ENCODE measurements at places on chromosomes 5 and 9.

DNA sequence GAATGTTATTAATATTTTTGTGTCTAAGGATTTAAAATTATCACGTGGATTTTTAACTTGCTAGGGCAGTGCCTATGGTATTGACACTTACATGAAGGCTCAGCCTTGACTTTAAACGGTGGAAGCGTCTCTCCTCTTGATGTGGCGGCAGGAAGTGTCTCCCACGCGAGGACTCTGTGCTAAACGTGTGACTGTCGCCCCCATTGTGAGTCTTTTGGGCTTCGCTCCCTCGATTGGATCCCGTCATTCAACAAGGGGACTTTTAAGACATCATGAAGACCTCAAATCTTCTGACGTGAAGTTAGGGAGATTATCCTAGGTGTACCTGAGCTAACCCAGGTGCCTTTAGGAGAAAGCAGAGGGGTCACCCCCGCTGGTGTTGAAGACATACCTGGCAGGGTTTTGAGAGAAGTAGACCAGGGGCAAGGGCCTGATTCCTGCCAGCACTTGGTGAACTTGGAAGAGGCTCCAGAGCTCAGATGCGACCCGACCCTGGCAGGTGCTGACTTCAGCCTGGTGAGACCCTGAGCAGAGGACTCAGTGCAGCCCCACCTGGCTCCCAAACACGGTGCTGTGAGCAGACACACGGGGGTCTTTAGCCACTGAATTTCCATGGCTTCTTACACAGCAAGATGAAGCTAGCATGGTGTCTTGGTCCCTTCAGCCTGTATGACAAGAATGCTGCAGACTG lies 55.7 kb upstream of the IRX4 start:
- DNase-seq = no peak

DNA sequence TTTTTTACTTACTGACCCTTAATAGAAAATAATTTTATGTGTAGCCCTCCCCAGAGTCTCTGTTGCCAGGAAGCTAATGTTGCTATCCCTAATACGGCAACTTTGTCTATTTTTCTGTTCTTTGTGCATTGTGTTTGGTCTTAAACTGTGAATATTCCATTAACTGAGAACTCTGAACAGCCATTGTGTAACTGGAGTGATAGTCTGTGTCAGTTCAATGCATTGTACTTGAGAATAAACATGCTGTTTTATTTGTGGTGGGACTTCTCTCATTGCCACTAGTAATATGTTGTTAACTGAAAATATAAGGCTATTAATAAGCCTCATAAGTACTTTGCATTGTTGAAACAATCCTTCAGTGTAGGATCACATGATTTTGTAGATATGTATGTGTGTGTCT lies 278.3 kb upstream of the DMRT1 start:
- no peak for DNase-seq

- no peak for DNase-seq
Measured at GRCh38 chr9:133762488-133763271, 24.5 kb upstream of the SARDH start.

- no peak for DNase-seq
Measured at GRCh38 chr5:91381239-91381773, 1.8 kb downstream of the ARRDC3 start.

DNA sequence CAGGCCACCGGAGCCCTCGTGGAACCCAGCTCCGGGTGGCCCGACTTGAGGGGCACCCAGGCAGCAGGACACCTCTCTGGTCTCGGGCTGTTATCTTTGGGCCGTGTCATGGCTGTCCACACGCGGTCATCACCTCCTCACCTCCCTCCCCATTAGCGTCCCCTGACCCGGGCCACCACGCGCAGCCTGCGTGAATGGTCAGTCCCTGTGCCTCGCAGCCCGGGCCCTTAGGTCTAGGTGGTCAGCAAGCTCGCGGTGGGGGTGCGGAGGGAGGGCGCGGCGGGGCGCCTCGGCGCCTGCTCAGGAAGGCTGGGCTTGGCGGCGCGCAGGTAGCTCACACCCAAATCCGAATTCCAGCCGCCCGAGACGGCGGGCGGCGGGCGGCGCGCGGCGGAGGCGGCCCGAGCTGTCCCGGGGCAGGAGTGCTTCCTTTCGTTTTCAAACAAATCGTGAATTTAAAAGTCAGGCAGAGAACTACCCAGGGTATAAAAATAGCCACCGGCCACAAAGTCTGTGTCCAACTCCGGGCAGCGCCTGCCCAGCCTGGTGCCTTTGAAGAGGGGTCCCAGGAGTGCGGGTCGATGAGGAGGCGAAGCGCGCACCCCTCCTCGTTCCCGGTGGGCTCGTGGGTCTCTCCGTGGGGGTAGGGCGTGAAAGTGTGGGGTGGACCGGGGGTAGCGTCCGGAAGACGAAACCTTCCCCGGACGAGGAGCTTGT lies 1.0 kb upstream of the RXRA start:
- peak; percentile 51 for DNase-seq

DNA sequence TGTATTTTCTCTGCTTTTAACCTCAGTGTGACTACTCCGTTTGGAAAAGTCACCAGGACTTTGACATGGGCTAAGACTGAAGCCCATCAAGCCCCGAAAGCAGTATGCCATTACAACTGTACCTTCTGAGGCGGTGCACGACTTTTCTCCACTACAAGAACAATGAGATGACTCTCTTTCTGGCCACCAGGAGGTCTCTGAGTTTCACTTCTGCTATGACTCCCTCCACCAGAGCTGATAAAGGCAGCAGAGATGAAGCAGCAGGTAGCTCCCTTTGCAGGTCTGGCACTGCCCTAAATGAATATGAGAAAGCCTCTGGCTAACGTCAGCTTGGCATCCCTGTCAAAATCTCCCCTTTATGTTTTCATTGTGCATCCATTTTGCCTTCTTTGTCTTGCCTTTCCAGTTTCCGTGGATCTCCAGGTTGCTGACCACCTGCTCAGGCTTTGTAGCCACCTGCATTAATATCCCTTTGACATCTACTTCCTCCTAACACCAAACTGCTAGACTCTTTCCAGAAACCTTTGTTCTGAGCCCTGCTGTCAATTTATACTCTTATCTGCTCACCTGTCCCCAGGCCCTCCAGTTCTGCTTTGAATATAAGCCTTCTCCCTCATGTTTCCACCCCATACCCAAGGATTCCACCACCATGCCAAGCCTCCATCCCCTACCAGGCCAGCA lies 221.7 kb downstream of the ZNF608 start:
- no peak for DNase-seq

- DNase-seq = no peak
Measured at GRCh38 chr5:89445106-89445745, 562.2 kb upstream of the MEF2C start.

DNA sequence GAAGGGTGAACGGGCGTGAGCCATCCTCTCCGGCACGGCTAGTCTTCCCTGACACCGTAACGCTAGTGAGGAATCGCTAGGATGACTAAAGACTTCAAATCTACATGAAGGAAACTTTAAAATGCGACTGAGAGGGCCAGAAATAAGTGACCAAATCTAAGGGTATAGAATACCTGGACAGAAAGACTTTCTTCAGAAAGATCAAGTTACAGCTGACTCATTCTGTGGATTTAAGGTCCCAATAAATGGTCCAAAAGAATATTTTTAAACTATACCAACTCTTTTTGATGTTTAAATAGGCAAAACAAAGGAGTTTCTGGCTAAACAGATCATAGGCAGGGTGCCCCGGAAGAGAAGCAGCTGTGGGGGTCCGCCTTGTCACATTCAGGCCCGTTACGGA lies 38.9 kb upstream of the CEP72 start:
- DNase-seq = no peak

DNA sequence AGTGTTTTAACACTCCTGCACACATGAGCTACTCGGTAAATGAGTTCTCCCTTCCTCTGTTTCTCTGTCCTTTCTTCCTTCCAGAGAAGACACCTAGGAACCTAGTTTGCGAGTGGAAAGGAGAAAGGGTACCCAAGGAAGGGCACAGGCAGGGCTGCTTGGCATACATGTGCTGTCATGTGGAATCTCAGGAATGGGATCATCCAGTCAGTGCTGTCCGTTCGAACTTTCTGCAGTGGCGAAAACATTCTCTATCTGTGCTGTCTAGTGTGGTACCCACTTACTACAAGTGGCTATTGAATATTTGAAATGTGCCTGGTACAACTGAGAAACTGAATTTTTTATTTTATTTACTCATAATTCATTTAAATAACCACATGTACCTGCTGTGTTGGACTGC lies 28.0 kb downstream of the NLN start:
- DNase-seq = no peak

GRCh38 chr9:23841304-23841703 lies 15.3 kb upstream of the ELAVL2 start:
- DNase-seq = no peak

GRCh38 chr9:88579050-88579715 lies 44.2 kb downstream of the NXNL2 start:
- no peak for DNase-seq

DNA sequence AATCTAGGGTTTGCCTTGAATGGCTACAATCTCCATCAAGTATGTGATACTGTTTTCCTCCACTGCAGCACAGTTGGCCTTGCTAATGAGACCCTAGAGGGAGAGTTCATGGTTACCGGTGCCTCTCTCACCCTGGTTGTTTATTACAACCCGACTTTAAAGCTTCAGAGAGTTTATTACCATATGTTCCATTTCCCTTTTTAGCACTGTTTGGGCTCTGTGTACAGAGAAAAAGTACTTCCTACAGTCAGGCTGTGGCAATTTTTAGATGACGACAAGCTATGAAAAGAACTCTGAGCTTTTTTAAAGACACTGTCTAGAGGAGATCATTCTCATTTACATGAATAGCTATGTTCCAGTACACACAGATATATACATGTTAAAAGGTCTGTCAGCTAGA lies 48.8 kb upstream of the PLCXD3 start:
- no peak for DNase-seq

- no peak for DNase-seq
Measured at GRCh38 chr5:112318346-112318745, 100.7 kb downstream of the EPB41L4A start.

- DNase-seq = no peak
Measured at GRCh38 chr5:13566871-13567339, 377.6 kb downstream of the DNAH5 start.

- no peak for DNase-seq
Measured at GRCh38 chr9:86795823-86796553, 151.3 kb downstream of the GAS1 start.

DNA sequence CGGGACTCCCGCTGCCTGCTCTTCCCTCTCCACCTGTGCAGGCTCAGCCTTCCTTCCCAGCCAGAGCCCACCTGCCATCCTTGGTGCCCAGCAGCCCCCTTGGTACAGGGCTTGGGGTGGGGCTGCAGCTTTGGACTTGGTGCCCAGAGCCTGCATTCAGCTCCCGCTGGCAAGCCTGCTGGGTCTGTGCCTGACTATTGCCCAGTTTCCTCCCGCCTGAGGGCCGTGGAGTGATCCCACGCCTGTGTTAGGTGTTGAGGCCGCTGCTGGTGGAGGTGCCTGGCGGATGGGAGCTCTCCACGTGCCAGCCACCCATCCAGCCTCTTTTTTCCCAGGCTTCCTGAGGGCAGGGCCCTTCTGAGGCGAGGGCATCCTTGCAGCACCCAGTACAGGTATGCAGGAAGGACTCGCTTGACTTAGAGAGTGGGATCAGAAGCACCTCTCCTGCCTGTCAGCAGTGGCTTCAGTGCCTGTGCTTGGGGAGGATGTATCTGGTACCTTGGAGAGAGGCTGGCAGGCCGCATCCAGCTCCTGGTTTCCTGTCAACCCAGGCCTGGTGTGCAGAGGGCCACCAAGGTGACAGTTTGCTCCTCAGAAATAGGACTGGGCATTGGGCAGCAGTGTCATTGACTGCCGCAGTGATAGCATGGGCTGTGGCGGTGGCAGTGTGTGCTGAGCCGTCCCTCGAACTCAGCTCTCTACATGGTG lies 7.8 kb downstream of the RXRA start:
- DNase-seq = no peak

DNA sequence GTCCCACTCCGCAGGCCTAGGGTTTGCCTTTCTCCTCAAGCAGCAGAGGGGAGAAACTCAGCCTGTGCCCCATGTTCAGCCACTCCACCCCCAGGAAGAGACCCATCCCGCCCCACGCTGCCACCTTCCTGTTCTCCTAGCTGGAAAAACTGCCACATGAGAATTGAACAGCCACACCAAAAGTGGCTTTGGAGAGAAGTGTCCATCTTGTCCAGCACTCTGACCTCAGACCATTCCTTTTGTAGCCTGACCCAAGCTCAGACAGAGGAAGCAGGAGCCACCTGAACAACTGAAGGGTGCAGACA lies 8.3 kb upstream of the SLC25A48 start:
- DNase-seq = no peak

- DNase-seq = no peak
Measured at GRCh38 chr5:67287510-67288268, 91.1 kb upstream of the CD180 start.

DNA sequence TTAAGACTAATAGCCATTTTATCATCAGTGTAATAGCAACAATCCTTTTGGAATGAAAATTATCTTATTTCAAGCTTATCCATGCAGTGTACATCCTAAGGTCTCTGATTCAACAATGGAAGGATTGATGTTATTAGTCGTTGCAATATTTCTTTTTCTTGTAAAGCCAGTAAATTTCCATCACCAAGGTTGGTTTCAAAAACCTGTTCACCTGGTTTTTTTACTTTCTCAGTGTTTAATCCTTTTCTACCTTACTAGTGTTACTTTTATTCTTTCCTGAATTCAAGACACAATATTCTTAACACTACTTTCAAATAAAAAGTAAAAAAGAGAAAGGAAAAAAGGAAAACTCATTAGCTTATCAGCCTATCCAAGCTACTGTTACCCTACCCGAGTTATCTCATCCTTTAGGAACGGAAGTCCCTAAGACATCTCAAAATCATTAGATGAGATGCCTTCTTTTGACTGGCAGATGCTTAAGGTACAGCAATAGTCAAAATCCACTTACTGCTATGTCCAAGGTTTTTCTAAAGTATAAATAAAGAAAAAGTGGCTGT lies 5.4 kb downstream of the ZFR start:
- DNase-seq = no peak

DNA sequence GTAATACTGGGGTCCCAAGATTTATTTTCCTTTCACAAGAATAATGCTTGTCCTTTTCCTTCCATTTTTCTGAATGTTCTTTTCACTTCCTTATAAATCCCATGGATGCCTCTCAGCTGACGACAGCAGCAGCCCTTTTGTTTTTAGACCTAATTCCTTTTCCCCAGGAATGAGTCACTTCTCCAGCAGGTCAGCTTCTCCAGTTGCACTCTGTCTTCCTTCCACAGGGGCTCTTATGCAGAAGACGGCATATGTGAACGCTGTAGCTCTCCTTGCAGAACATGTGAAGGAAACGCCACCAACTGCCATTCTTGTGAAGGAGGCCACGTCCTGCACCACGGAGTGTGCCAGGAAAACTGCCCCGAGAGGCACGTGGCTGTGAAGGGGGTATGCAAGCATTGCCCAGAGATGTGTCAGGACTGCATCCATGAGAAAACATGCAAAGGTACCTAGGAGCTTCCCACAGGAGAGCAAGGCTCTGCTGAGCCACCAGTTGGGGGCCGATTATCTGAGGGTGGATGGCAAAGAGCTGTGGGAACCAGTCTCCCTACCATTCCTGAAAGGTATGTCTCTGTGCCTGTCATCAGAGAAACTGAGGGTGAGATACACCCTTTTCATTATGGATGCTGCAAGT lies 72.9 kb downstream of the RFK start:
- no peak for DNase-seq

GRCh38 chr9:129138476-129139232 lies 27.4 kb downstream of the PTPA start:
- DNase-seq = peak; percentile 44

GRCh38 chr9:86766912-86767311 lies 180.4 kb downstream of the GAS1 start:
- DNase-seq = no peak

GRCh38 chr9:94150279-94150828 lies 66.1 kb downstream of the PTPDC1 start:
- DNase-seq = no peak

GRCh38 chr5:57768745-57769144 lies 286.1 kb upstream of the ACTBL2 start:
- no peak for DNase-seq

- no peak for DNase-seq
Measured at GRCh38 chr5:138452720-138453119, 12.6 kb upstream of the EGR1 start.
